Effector CD8-positive, alpha-beta T cell (primary cell): ENCODE measurements at places on chromosomes 6 and 20.

DNA sequence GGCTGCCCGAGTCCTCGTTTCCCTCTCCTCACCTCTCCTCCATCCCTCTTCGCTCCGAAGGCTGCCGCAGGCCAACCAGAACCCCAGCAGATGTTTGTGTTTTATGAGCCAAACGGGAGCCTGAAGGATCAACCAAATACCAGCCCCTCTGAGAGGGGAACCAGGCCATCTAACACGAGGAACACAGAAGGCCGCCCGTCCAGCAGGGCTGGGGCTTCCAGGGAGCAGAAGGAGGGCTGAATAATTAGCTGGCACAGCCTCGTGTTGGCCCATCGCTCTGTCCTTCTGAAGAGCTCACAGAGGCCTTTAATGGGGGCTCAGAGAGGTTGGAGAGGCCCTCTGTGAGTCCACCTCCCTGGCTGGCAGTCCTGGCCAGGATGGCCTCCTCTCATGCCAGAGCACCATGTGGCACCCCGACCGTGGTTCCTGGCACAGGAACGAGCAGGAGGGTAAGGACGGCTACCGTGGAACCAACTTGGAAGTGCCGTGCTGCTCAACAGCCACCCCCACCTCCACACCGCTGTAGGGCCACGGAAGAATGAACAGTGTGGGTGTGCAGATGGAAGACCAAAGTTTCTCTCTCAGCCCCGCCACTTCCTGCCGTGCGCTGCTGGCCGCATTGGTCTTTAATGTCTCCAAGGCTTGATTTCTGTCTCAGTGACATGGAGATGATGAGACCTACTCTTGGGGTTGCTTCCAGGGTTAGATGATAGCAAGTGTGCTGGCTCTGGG lies 155.2 kb downstream of the SCML4 start:
- DNase-seq = no peak

DNA sequence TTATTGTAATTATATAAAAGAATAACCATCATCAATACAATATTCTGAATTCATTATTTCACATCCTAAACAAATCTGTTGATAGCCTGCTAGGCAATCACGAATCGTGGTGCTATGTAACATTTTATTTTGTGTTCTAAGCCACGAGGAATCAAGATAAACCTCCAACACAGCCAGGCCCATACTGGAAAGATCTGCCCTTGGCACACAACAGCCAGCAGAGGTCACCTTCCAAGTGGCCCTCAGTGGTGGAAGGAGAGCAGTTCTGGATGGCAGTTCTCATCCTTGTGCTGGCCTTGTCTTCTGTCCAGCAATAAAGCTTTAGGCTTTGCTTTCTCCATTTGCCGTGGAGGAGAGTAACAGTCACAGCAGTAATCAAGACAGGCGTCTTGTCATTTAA lies 13.2 kb downstream of the ZNF831 start:
- DNase-seq = no peak

DNA sequence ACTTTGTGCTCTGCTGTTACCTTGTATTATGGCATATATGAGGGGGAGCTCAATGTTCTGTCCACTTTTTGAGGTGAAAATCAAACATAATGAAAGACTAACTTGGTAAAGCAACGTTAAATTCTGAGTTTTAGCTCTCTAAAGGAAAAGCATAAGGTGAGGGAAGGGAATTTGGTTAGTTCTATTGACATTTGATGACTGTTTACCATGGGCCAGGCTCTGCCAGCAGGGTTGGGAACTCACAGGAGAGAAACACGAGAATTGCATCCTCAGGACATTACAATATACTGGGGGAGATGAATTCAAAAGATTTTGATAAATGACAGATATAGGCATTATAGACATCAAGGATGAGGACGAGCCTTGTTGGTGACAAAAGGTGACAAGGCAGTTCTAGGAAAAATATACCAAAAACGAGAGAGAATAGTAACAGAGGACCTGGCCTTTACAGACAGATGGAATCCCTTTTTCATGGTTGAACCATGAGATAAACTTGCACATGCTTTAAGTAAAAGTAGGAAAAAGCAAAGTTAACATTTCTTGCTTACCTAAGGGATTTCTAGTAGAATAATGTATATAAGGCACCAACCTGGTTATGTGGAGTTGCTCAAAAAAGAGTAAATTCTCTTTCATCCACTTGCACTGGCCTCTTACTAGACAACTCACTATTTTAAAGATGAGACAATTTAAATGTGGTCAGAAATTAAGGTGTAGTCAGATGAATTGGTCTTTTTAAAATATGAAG lies 191.4 kb downstream of the NKAIN2 start:
- DNase-seq = no peak

DNA sequence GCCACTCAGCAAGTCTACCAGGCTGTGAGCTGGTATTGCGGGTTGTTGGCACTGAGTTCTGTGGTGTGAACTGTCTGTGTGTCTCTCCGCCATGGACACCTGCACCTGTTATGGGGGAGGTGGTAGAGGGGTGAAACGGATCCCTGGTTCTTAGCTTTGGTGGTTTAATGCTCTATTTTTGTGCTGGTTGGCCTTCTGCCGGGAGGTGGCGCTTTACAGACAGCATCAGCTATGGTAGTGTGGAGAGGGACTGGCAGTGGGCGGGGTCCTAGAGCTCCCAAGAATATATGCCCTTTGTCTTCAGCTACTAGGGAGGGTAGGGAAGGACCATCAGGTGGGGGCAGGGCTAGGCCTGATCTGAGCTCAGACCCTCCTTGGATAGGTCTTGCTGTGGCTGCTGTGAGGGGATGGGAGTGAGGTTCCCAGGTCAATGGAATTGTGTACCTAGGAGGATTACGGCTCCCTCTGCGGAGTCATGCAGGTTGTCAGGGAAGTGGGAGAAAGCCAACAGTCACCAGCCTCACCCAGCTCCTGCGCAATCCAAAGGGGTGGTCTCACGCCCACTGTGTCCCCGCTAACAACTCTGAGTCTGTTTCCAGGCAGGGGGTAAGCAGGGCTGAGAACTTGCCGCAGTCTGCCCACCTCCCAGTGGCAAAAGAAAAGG lies 154.3 kb downstream of the CCDC170 start:
- no peak for DNase-seq

DNA sequence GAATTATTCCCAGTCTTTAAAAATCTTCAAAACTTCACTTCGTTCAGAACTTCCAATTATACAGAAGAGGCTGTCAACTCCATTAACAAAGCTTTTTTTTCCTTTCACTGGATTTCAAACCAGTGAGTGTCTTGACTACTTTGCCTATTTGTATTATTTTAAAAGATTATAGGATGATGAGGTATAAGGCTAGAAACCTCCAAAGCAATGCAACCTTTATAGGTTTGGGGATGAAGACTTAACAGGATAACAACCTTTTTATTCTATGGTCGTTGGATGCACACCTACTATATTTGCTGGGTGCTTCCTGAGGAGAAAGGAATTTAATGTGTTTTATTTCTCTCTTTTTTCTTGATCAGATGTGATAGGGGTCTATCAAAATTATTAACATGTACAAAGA lies 1.9 kb upstream of the OVOL2 start:
- DNase-seq = no peak

DNA sequence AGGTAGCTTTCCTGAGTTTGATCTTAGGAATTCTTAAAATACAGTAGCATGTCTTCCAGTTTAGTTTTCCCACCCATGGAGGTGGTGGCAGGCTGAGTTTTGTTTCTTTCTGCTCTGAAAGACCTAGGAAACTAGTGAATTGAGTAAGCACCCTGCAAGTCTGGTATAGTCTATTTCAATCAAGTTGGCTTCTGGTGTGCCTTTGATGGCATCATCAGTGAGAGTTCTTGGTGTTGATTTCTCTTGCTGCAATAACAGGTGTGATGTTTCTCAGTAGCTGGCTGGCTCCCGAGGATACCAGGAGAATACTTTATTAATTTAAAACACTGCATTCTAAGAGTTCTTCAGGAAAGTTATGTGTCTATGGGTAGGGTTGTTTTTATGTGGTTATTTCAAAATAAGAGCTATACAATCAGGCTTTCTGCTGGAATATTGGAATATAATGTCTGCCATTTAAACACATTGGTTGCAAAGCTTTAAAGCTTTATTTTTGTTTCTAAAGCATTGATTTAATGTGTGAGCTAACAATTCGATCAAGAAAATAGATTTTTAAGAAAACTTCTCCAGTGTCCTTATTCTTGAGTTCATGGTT lies 19.0 kb downstream of the VAPB start:
- no peak for DNase-seq

DNA sequence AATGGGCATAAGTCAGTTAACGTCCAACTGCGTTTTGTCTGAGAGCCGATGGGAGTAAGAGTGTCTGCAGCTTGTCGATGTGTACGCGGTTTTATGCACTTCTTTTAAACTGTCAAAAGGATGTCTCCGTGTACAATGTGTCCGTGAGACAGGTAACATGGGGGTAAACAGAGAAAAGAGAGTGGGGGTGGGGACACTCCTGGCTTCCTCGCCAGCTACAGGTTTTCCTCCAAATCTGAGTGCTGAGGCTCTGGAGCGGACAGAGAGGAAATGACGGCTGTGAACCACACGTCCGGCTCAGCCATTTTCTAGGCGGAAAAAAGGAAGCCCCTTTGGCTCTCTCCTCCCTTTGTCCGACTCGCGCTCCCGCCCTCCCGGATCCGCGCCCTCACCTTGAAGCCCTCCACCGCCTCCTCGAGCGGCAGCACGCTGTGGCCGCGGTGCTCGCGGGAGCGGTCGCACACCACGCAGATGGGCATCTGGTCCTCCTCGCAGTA lies 916 bp downstream of the TRIM27 start:
- DNase-seq = peak; percentile 17
